ENCODE measurements at places on chromosomes 4 and X. TPM values are rescaled to one million over a fixed set of nuclear protein-coding genes. Genes with fewer than 3 reads are reported as not detected.

DNA sequence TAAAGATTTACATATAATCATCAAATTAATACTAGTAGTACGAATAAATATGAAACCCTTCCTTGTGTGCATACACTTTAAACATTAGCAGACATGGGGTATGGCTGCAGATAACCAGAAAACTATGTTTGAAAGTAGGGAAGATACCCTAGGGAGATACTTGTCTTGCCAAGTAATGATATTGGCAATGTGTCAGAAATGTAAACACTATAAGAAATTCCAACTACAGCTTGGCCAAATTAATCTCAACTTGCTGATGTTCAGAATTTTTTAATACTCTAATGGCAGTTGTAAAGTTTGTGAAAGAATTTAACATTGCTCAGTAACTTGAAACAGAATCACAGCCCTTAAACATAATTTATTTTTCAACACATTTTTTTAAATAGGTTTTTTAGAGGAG, 27.4 kb upstream of the HPGD start:
- H3K27ac ChIP-seq = no peak overlapping the region
- no peaks in the 10 kb centered on the region for H3K4me1 ChIP-seq
- no peaks in the 10 kb centered on the region for H3K27me3 ChIP-seq
- no peak for DNase-seq

- no peaks in the 10 kb centered on the region for H3K27me3 ChIP-seq
- no peaks in the 10 kb centered on the region for H3K36me3 ChIP-seq
- H3K27ac ChIP-seq = no peak overlapping the region
- H3K4me3 ChIP-seq = no peak overlapping the region
- DNase-seq = no peak
- no peaks in the 10 kb centered on the region for H3K4me1 ChIP-seq
Observed at GRCh38 chrX:80334583-80334982, 85.7 kb upstream of the TENT5D start.

GRCh38 chr4:82423245-82424054, 6.8 kb downstream of the HNRNPDL start:
- H3K4me3 ChIP-seq = no peak overlapping the region
- H3K27me3 ChIP-seq = no peaks in the 10 kb centered on the region
- peaks cover 57% of the 10 kb centered on the region for H3K36me3 ChIP-seq
- no peak overlapping the region for H3K27ac ChIP-seq
- DNase-seq = no peak

GRCh38 chr4:113810906-113811305, 49.4 kb upstream of the CAMK2D start:
- no peak overlapping the region for H3K27ac ChIP-seq
- no peaks in the 10 kb centered on the region for H3K36me3 ChIP-seq
- DNase-seq = no peak
- H3K4me3 ChIP-seq = no peak overlapping the region
- H3K4me1 ChIP-seq = no peaks in the 10 kb centered on the region

DNA sequence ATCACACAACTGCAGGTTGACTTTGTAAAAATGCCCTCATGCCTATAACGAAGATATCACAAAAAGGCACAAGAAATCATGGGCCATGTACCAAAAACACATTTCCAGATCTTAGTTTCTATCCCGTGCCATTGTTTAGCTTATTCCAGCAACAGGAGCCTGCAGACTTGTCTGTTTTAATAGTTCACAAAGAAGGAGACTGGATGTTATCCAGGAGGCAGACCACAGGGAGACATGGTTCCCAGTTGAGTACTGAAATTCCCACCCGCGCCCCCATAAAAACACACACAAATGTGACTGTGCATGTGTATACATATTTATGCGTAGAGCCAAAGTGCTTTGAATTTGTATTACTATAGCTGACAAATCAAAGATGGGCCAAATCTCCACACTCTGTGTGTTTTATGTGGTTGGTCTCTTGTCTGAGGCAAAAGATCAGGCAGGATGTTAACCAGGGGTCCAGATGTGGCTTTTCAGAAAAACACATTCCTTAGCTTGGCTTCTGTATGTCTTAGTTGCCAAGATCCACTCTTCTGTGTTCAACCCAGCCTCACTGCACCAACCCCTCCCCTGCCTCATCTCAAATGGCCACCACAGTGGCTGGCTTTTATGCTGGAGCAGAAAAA, 469.2 kb upstream of the DIPK2B start:
- no peak for DNase-seq
- H3K36me3 ChIP-seq = no peaks in the 10 kb centered on the region
- H3K27me3 ChIP-seq = no peaks in the 10 kb centered on the region
- no peak overlapping the region for H3K27ac ChIP-seq
- H3K4me3 ChIP-seq = no peak overlapping the region

DNA sequence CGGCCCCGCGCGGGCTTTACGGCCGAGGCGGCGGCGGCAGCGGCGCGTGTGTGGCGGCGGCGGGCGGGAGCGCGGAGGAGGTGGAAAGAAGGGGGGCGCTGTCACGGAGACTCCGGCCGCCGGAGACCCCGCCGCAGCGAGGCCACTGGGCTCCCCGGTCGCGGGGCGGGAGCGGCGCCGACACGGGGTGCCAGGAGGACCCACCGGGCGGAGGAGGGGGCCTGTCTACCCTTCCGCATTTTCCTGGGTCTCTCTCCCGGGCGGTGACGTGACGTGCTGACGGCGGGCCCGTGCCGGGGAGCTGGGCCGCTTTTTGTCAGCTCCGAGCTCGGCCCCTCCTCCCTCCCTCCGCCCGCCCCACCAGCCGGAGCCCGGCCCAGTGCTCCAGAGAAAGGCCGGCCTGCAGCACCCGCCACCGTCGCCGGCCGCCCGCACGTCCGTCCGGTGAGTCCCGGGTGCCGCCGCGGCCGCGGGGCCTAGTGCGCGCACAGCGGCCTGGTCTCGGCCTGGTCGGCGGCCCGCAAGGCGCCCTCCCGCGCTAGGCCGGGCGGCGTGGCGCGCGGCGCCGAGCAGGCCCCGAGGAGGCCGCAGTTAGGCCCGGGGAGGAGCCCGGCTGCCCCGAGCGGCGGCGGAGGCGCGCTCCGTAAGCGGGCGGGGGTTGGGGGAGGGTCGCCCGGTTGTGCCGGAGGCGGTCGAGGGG, at the start of gene ZFX:
Gene ZFX (plus strand): TSS at position 379 of the 700 bp plus-strand sequence. CDS start 23,014 bp downstream, outside the sequence.
- no peaks in the 10 kb centered on the region for H3K36me3 ChIP-seq
- peak within 1 kb of the TSS; percentile 89 for H3K27ac ChIP-seq
- H3K4me3 ChIP-seq = peak within 1 kb of the TSS; percentile 95
- peaks cover 40% of the 10 kb centered on the region for H3K4me1 ChIP-seq
- no peaks in the 10 kb centered on the region for H3K27me3 ChIP-seq

DNA sequence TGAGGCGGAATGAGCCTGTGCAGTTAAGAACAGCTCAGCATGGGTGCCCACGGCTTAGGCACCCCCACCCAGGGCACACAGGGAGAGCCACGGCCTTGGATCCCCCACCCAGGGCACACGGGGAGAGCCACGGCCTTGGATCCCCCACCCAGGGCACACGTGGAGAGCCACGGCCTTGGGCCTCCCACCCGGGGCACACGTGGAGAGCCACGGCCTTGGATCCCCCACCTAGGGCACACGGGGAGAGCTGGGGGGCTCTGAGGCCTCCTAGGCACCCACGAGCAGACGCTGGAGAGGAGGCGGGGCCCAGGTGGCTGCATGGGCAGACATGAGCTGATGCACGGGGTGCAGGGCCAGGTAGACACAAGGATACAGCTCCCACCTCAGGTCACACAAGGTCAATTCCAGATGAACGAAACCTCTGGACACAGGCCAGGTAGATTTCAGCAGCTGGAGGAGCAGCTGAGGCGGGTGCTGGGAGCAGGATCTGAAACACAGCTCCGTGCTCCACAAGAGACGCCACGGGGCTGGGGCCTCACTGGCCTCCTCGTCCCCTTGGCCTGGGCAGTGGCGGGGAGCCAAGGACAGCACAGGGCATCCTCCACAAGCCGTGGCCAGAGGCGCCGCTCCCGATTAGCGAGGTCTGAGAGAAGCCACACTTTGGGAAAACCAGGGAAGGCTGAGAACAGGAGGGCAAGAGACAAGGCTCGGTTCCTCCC, 30.8 kb downstream of the GAK start:
- peaks cover 25% of the 10 kb centered on the region for H3K36me3 ChIP-seq
- H3K27me3 ChIP-seq = no peaks in the 10 kb centered on the region
- no peak overlapping the region for H3K4me3 ChIP-seq
- DNase-seq = no peak
- no peaks in the 10 kb centered on the region for H3K4me1 ChIP-seq
- no peak overlapping the region for H3K27ac ChIP-seq

DNA sequence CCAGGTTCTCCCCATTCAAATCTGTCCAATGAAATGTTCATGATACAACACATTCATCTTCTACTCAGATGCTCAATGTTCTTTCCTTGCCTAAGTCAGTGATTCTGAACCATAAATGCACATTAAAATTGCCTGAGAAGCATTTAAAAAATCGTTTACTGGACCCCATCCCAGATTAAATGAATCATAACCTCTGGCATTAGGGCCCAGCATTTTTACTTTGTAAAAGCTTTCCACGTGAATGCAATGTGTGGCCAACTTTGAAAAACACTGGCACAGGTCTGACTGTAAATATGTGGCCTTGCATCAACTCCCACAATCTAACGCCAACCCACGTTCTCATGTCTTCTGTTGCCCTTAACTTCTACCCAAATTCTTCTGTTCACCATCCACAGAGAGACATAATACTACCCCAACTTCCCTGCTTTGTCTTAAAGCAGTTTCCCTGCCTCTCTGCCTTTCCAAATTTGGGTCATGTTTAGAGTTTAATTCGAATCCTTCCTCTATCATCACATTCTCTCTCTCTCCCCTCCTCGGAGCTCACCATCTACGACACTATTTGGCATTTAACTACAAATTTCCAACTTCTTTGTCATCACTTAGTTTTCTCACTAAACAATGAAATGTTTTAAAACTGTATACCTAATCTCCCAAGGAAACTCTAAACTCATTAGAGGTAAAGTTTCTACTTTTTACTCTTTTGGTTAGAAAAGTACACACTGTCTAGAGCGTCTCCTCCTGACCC, 78.7 kb downstream of the PRKG2 start:
- no peaks in the 10 kb centered on the region for H3K36me3 ChIP-seq
- no peaks in the 10 kb centered on the region for H3K27me3 ChIP-seq
- no peak for DNase-seq
- H3K4me3 ChIP-seq = no peak overlapping the region
- no peak overlapping the region for H3K27ac ChIP-seq

DNA sequence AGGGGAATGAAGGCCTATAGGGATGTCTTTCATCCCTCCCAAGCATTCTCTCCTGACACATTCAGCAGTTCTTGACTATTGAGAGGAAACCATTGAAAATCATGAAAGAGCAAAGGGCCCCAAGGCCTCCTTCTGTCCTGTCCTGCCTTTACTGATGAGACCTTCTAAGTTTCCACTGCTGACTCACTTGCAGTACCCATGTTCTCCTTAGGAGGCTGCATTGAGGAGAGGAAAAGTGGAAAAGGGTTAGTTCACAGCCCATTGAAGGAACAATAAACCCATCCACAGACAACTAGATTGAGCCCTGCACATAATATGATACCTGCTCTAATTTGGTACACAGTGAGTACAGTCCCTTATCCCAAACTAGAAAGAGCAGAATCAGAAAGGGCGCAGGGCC, 115.1 kb upstream of the PNPLA4 start:
- DNase-seq = no peak
- no peak overlapping the region for H3K27ac ChIP-seq
- no peaks in the 10 kb centered on the region for H3K4me1 ChIP-seq
- H3K36me3 ChIP-seq = no peaks in the 10 kb centered on the region
- no peaks in the 10 kb centered on the region for H3K27me3 ChIP-seq
- H3K4me3 ChIP-seq = no peak overlapping the region

- no peak for DNase-seq
- no peak overlapping the region for H3K4me3 ChIP-seq
- peaks cover 50% of the 10 kb centered on the region for H3K4me1 ChIP-seq
- no peaks in the 10 kb centered on the region for H3K27me3 ChIP-seq
- peak overlapping the region; percentile 73 for H3K27ac ChIP-seq
Observed at GRCh38 chrX:154719132-154719675, 31.7 kb downstream of the GAB3 start.

DNA sequence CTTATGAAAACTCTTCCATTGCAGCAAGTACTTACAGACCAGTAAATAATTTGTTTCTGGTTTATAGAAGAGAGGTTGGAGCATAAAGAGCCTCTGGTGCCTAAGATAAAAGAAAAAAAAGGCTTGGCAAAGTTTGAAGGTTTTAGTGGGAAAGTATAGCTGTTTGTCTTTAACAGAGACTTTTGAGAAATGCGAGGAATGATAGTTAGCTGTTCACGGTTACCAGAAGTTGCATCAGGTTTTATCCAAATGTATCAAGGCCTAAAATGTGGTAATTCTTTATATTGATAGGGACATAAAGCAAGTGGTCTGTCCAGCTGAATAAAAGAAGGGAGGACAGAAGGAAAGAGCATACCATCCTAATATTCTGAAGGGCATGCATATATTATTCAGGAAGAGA, 29.3 kb downstream of the RAP1GDS1 start:
- no peaks in the 10 kb centered on the region for H3K36me3 ChIP-seq
- H3K27ac ChIP-seq = no peak overlapping the region
- peaks cover 3% of the 10 kb centered on the region for H3K4me1 ChIP-seq
- DNase-seq = no peak
- no peaks in the 10 kb centered on the region for H3K27me3 ChIP-seq

DNA sequence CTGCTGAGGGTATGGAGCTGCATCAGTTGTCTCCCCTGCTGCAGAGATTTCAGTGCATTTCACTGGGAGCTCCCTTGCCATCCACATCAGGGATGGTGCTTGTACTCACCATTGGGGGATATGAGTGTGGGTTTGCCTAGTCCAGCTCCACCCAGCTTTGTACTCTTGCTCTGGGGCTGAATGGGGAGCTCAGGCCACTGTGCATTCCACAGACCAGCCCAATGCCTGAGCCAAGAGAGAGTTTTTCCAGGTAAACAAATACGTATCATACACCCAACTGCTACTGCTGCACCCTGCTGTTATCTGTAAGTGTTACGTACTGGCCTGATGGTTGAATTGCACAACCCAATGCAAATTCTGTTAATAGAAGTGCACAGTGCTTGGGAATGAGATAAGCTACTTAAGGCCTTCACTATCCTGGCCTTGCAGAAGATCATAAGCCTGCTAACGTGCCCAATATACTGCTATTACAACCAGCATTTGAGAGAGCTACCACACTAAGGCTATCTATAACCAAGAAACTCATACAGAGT, 205.0 kb upstream of the DMD start:
- no peak for DNase-seq
- no peaks in the 10 kb centered on the region for H3K27me3 ChIP-seq
- H3K4me1 ChIP-seq = no peaks in the 10 kb centered on the region
- H3K36me3 ChIP-seq = no peaks in the 10 kb centered on the region

GRCh38 chr4:162111078-162111477, 52.7 kb downstream of the FSTL5 start:
- no peaks in the 10 kb centered on the region for H3K36me3 ChIP-seq
- no peak for DNase-seq
- H3K27me3 ChIP-seq = no peaks in the 10 kb centered on the region
- H3K4me3 ChIP-seq = no peak overlapping the region
- no peak overlapping the region for H3K27ac ChIP-seq

GRCh38 chrX:151537572-151537971, 25.9 kb upstream of the PASD1 start:
- no peak overlapping the region for H3K27ac ChIP-seq
- no peaks in the 10 kb centered on the region for H3K36me3 ChIP-seq
- H3K4me1 ChIP-seq = no peaks in the 10 kb centered on the region
- no peak overlapping the region for H3K4me3 ChIP-seq

GRCh38 chr4:99921174-99921573, 25.2 kb downstream of the DNAJB14 start:
- no peak overlapping the region for H3K4me3 ChIP-seq
- H3K4me1 ChIP-seq = peaks cover 21% of the 10 kb centered on the region
- no peaks in the 10 kb centered on the region for H3K36me3 ChIP-seq
- H3K27ac ChIP-seq = no peak overlapping the region
- DNase-seq = no peak
- no peaks in the 10 kb centered on the region for H3K27me3 ChIP-seq

The FAM47A gene
- total RNA-seq = not detected

The P2RY8 gene
- total RNA-seq = 139 TPM

The STATH gene
- not detected for total RNA-seq

The PDE5A gene
- 1.1 TPM for total RNA-seq

The WDR17 gene
- 2.0 TPM for total RNA-seq
